ENCODE measurements at places on chromosomes 12 and 14.

GRCh38 chr14:100396266-100396795, 73.2 kb downstream of the SLC25A47 start:
- DNase-seq, result no peak

DNA sequence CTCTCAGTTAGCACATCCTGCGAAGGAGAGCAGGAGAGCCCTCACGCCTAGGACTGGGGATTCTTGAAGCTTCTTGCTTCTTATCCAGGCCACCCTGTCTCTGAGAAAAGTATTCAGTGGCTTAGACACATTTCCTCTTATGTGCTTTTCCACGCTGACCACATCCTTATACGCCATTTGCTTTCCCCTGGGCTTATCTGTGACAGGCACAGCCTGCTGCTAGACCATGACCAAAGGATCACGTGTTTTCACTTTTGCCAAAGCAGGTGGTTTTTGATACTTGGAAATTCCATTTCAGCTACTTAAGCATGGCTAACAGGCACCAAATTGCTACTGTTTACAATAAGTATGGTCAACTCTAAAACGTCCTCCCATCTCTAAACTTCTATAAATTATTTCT, 587.4 kb downstream of the AACS start:
- no peak for DNase-seq

DNA sequence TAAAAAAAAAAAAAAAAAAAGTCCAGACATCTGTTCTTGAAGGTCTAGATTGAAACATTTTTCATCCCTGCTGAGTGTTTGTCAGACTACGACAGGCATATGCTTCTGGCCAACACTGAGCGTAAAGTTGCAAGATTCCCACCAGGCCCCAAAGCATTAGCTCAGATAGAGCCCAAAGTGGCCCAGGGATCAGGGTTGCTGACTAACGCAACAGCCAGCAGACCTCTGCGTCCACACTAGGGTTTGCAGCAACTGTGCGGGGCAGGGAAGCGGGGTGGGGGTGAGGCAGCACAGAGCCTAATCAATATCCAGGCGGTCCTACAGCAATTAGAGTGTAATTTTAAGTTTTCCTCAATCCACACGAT, 55.7 kb downstream of the SSH1 start:
- DNase-seq, result peak; percentile 83

DNA sequence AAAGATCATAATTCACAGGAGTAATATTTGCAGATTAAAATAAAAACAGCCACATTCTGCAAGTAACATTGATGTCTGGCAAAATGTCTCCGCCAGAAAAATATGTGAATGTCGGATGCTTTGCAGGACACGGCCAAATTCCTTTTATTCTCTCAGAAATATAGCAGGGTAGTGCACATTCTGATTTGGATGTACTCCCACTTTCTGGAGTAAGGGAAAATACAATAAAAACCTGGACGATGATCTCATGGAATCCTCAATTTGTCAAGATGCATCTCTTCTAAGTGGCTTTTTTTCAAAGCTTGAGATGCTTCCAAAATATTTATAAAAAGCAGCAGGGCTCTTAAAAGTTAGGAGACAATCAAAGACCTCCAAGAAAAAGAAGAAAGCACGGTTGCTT, 133.3 kb downstream of the TBX5 start:
- DNase-seq, result no peak

DNA sequence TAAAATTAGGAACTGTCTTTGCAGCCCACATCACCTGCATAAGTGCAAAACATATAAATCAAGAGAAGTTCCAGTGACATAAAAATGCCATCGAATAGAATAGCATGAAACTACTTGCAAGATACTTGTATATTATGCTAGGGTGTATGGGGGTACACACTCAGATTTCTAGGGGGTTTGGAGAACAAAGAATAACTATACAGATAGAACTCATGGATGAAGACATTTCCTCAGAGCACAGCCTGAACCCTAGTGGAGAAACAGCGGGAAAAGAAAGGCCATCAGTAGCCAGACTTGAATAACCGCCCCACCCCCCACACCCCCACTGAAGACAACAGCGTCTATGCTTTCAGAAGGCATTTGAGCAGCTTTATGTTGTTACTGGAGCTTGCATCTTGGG, 425.8 kb downstream of the NPAS3 start:
- no peak for DNase-seq

DNA sequence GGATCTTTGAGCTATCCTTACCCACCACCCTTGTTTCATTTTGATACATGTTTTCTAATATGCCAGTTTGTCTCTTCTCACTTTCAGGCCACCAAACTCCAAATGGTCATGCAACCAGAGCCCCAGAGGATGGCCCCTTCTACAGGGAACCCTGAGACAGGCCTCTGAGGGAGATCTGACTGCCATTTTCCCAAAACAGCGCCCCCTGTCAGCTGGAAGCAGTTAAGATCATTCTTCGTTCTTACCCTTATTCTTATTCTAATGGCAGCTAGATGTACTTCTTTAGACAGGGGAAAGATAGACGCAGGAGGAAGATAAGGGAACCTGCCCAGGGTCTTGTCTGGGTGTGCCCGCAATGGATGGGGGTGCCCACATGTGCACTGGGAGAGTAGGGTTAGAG, 38.4 kb downstream of the C12orf56 start:
- DNase-seq, result no peak

DNA sequence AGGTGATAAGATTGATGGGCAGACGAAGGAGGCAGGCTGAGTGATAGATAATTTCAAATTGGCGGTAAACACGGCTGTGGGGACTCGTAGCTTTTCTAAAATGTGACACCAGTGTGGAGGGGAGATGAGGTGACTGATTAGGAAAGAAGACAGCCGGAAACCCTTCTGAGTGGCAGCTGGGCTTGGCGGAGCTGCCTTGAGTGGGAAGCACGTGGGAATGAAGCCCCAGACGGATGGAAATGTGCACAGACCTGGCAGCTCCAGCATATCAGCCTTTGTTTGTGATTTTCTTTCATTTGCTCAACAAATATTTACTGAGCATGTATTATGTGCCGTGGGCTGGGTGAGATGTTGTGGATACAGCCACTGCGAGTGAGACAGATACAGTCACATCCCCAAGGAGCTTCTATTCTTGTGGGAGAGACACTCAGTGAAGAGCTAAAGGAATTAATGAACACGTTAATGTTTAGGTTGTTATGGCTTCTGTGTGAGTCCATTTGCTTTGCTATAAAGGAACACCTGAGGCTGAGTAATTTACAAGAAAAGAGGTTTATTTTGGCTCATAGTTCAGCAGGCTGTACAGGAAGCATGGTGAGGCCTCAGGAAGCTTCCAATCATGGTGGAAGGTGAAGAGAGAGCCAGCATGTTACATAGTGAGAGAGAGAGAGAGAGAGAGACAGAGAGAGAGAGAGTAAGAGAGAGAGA, 65.5 kb upstream of the LHX5 start:
- no peak for DNase-seq

- DNase-seq, result no peak
These were observed 267.3 kb downstream of the BCAT1 start for GRCh38 chr12:24681570-24681969.

DNA sequence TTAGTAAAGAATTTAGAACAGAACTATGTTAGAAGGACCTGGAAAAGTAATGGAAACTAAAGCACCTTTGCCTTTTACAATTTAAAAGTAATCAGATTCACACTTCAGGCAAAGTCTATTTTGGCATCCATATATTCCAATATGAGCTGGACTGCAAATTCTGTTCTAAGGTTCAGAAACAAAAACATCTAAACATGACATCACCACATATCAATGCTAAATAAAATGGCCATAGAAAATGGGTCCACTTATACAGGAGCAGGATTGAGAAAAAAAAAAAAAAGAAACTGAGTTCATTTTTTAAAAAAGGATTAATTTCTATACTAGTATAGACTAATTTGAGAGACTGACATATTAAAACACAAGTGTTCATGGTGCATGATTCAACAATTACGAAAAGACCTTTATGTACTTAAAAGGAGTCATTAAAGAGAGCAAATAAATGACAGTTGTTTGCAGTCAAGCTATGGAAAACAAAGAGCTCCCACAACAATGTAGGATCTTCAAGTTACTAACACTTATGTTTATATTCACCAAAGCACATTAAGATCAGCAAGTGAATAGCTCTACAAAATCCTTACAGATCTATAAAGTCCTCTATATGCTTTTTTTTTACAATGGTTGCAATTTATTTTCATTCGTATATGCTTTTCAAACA, 45.7 kb downstream of the DICER1 start:
- no peak for DNase-seq

GRCh38 chr12:108358580-108358965, 19.5 kb upstream of the CMKLR1 start:
- no peak for DNase-seq

- peak; percentile 49 for DNase-seq
These were observed 53.1 kb downstream of the SYNE3 start for GRCh38 chr14:95463171-95463901.

- no peak for DNase-seq
These were observed 25.8 kb downstream of the CCDC91 start for GRCh38 chr12:28216016-28216415.

DNA sequence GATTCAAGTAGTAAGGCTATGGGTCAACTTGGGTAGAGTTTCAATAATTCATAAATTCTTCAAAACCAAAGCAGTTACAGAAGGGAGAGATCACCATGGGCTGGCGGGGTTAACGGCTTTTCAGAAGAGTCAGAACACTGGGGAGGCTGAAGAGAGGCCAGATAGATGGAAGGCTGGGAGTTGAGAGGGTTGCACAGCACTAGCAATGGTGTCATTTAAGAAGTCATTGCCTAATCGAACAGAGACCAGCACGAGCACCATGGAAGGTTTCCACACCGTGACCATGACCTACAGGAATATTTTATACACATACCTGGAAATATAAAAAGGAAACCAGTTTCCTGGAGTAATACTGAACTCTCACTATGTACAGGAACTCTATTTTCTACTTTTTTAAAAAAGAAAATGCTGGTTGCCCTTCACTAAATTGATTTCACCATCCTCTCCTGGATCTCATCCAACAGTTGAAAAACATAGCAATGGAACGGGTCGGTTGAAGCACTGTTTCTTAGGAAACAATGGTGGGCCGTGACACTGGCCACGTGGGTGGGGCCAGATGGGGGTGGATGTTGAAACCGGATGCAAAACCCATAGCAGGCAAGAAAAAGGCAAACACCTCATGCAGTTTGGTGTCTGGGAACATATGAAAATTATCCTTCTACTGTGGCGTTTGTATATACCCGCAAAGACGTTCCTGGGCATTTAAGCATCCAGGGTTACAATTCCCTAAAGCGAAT, 38.0 kb upstream of the RIN3 start:
- DNase-seq, result no peak
